Endodermal cell (in vitro differentiated cells): ENCODE measurements at places on chromosomes 7 and 10.

- H3K4me1 ChIP-seq, result no peaks in the 10 kb centered on the region
- no peaks in the 10 kb centered on the region for H3K27me3 ChIP-seq
Measured at GRCh38 chr10:75530299-75530698, 98.9 kb downstream of the LRMDA start.

DNA sequence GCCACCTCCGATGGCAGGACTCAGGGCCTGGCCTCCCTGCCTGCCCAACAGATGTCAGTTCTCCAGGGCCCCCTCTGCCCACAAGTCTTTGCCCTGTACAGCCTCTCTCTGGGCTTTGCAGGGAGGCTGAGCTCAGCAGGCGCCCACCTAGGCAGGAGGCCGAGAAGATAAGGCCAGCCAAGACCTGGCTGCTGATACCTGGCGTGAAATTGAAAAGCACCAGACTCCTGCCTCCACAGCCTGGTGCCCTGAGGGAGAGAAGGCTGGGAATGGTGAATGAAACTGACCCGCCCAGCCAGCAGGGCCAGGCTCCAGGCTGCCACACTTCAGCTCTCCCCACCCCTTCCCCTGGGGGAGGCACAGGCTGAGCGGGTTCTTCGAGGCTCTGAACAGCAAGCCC lies 145.8 kb downstream of the CDH23 start:
- H3K4me3 ChIP-seq, result no peak overlapping the region
- no peak for DNase-seq
- no peaks in the 10 kb centered on the region for H3K27me3 ChIP-seq
- H3K36me3 ChIP-seq, result no peaks in the 10 kb centered on the region
- H3K27ac ChIP-seq, result no peak overlapping the region

DNA sequence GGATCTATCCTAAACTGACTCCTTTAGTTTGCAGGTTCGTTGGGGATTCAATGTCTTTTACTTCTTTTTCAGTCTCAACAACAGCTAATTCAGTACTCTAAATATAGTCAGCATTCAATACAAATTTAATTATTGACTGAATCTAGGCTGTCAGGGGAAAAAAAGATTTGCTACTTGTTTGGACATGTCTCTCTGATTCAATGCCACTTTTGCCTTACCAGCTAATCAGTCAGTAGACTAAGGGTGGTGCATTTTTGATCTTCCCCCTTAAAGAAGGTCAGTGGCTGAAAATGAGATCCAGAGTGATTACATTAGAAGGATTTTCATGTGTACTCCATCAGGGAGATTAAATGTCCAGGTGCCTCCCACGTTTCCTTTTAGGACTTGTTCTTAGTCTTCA lies 145.1 kb downstream of the C1GALT1 start:
- no peak overlapping the region for H3K27ac ChIP-seq
- no peak overlapping the region for H3K4me3 ChIP-seq
- peaks cover 10% of the 10 kb centered on the region for H3K27me3 ChIP-seq
- DNase-seq, result no peak

DNA sequence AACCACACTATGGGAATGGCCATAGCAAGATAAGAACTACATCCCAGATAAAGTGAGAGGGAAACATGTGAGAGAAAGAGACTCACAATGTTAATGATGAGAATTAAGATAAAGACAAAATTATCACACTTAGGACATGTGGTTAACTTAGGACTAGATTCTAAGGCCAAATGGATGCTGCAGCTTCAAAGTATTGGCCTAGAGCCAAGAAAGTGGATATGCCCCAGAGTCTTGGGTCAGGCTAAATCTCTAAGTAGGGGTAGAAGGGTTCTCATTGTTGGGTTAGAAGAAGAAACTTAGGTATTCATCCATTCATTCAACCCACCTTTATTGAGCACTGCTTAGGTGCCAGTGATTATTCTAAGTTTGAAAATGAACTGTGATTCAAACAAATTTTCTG lies 818.0 kb downstream of the PHTF2 start:
- H3K4me1 ChIP-seq, result no peaks in the 10 kb centered on the region
- no peak overlapping the region for H3K4me3 ChIP-seq
- H3K27me3 ChIP-seq, result no peaks in the 10 kb centered on the region
- no peak for DNase-seq
- no peaks in the 10 kb centered on the region for H3K36me3 ChIP-seq
- no peak overlapping the region for H3K27ac ChIP-seq

DNA sequence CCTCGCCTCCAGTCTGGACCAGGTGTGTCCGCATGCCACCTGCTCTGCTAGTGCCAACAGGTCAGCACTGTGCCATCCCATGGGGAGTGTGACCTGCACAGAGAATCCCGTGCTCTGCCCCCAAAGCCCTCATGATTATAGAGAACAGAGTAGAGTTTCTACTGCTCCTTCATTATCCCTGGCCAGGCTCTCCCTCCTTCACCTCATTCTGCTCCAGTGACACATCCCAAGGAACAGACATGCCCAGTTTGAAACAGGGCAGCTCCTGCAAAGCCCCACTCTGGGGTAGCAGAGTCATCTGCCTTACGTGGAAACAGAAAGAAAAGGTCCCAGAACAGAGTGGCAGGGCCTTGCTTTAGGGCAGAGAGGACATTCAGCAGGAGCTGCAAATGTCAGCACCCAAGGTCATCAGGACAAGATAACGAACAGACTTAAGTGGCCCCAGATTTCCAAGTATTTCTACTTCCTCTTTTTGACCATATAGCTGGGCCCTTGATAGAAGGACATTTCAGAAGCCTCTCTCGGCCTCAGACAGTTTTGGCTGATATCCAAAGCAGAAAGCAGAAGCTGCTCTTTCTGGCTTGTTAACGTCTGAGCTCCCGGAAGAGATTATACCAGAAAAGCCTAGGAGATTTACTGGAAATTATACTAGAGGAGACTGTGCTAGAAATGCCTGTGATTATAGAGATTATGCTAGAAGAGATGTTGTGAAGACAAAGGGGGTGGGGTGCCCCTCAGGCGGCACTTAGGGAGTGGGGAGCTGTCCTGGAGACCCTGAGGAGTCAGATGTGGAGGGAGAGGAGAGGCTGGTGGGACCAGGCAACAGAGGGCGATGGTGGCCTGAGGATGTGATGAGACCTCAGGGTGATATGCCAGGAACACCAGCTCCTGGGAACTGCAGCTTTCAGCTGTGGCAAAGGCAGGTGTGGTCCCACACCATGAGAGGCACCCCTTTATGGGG lies 12.6 kb downstream of the TMEM176B start:
- peaks cover 14% of the 10 kb centered on the region for H3K27me3 ChIP-seq
- H3K36me3 ChIP-seq, result no peaks in the 10 kb centered on the region
- DNase-seq, result no peak
- H3K4me3 ChIP-seq, result no peak overlapping the region

- no peak overlapping the region for H3K4me3 ChIP-seq
- peaks cover 2% of the 10 kb centered on the region for H3K4me1 ChIP-seq
- H3K27ac ChIP-seq, result no peak overlapping the region
- H3K36me3 ChIP-seq, result no peaks in the 10 kb centered on the region
Measured at GRCh38 chr10:76649723-76650127, 987.9 kb downstream of the KCNMA1 start.

DNA sequence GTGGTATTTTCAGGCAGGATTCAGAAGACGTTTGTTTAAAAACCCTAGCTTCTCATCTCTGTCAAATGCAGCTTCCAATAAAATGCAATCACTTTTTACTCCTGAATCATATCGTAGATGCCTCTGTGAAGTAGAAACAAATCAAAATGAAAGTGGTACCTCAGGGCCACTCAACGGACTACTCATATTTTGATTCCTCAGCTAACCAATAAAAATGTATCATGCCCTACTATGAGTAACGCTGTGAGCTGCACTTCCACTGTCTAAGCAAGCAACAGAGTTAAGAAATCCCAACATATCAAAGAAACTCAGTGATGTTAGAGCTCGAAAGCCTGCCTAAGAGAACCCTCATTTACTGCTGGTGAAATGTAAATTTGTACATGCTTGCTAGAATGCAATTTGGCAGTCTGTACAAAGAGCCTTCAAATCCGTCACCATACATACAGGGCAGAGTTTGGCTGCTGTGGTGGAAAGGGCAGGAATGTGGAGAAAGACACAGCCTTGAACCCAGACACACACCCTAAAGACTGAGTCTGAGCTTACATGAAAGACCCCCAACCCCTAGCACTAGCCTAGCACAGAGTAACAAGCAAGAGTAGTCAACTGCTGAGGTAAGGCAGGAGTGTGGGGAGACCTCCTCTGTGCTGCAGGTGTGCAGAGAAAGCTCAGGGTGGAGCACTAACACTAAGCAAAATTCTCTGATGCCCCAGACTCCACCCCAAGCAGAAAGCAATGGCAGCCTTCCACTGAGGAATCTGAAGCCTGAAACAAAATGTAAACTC lies 151.5 kb downstream of the ANK3 start:
- H3K36me3 ChIP-seq, result no peaks in the 10 kb centered on the region
- peak; percentile 71 for DNase-seq
- no peaks in the 10 kb centered on the region for H3K4me1 ChIP-seq
- H3K27ac ChIP-seq, result no peak overlapping the region
- no peaks in the 10 kb centered on the region for H3K27me3 ChIP-seq
- H3K4me3 ChIP-seq, result no peak overlapping the region

- DNase-seq, result no peak
- no peaks in the 10 kb centered on the region for H3K36me3 ChIP-seq
- H3K4me3 ChIP-seq, result no peak overlapping the region
- no peak overlapping the region for H3K27ac ChIP-seq
- no peaks in the 10 kb centered on the region for H3K4me1 ChIP-seq
Measured at GRCh38 chr7:97480772-97481390, 251.0 kb upstream of the TAC1 start.

DNA sequence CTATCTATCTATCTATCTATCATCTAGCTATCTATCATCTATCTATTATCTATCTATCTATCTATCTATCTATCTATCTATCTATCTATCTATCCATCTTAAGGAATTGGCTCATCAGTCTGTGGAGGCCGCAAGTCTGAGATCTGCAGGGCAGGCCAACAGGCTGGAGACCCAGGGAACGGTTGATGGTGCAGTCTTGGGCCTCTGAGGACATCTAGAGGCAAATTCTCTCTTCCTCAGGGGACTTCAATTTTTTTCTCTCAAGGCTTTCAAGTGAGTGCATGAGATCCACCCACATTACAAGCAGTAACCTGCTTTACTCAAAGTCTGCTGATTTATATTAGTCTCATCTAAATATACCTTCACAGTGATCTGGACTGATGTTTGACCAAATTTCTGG lies 197.0 kb downstream of the GLRX3 start:
- DNase-seq, result peak; percentile 69
- no peak overlapping the region for H3K27ac ChIP-seq
- no peaks in the 10 kb centered on the region for H3K27me3 ChIP-seq
- no peaks in the 10 kb centered on the region for H3K36me3 ChIP-seq
- H3K4me3 ChIP-seq, result no peak overlapping the region

DNA sequence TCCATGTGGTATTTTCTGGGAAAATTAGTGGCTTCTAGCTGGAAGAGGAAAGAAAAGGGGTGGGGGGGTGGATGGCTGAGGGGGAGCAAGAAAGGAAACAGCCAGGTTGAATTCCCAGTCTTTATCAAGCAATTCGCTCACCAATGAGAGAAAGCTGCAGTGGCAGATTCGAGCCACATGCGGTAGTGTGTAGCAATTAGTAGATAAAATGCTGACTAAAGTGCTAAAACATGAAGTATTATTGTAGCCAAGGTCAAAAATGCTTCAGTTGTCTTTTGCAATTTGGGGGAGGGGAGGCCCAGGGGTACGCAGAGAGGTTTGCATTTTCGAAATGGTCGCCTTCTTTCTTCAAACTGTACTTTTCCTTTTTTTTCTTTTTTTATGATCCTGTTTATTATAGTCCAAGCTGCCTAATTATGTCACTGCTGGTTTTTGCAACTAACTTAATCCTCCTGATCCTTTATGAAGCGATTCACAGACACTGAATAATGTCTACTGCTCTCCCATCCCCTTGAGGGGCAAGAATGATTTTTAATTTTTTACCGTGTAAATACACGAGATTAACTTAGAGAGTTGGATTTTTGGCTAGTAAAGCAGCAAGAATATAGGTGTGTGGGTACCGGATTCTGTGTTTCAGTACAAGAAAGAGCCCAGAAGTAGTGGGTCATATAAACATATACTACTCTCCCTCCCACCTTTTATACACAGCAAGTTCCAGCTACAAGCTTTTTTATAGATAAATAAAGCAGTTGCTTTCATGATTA lies 3.6 kb upstream of the ARID5B start:
- no peak overlapping the region for H3K27ac ChIP-seq
- no peaks in the 10 kb centered on the region for H3K36me3 ChIP-seq
- peak; percentile 77 for DNase-seq
- peak overlapping the region; percentile 75 for H3K4me3 ChIP-seq
- H3K27me3 ChIP-seq, result peaks cover 31% of the 10 kb centered on the region

GRCh38 chr10:78948621-78949030 lies 120.1 kb upstream of the ZMIZ1 start:
- H3K36me3 ChIP-seq, result no peaks in the 10 kb centered on the region
- H3K4me3 ChIP-seq, result no peak overlapping the region
- H3K27ac ChIP-seq, result no peak overlapping the region
- peaks cover 3% of the 10 kb centered on the region for H3K4me1 ChIP-seq
- DNase-seq, result no peak

GRCh38 chr7:85172530-85172941 lies 14.3 kb downstream of the SEMA3D start:
- H3K4me3 ChIP-seq, result no peak overlapping the region
- H3K27ac ChIP-seq, result no peak overlapping the region
- no peaks in the 10 kb centered on the region for H3K36me3 ChIP-seq
- H3K27me3 ChIP-seq, result no peaks in the 10 kb centered on the region

DNA sequence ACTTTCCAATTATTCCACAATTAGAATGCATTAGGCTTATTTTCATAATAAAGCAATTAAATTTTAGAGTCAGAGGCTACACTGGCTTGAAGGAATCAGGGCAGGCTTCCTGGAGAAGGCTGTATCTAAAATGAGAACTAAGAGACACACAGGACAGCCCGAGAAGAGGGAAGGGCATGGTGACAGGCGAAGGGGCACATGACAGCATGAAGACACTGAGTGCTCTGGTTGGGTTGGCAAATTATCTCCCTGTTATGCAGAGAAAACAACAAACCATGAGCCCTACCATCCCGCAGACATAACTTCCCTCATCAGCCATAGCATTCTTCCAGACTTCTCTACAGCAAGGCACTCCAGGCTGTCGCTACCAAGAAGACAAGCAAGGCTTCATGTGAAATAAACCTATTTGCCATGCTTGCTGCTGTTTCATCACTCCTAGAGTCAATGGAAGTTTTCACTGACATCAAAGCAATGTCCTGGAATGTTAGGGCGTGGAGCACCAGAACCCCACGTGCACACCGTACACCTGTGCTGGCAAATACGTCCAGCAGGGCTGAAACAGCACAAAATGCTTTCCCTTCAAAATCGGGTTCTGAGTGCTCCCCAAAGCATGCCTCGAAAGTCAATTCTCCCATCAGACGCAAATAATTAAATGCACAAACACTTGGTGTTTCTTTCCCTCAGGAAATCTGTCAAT lies 21.3 kb downstream of the VOPP1 start:
- peaks cover 9% of the 10 kb centered on the region for H3K36me3 ChIP-seq
- peak; percentile 26 for DNase-seq
- peaks cover 2% of the 10 kb centered on the region for H3K4me1 ChIP-seq
- no peak overlapping the region for H3K4me3 ChIP-seq
- no peaks in the 10 kb centered on the region for H3K27me3 ChIP-seq

- H3K4me3 ChIP-seq, result no peak overlapping the region
- H3K36me3 ChIP-seq, result no peaks in the 10 kb centered on the region
- no peaks in the 10 kb centered on the region for H3K4me1 ChIP-seq
Measured at GRCh38 chr10:17781856-17782255, 27.3 kb upstream of the MRC1 start.
